ENCODE measurements at places on chromosomes 2 and 18.

DNA sequence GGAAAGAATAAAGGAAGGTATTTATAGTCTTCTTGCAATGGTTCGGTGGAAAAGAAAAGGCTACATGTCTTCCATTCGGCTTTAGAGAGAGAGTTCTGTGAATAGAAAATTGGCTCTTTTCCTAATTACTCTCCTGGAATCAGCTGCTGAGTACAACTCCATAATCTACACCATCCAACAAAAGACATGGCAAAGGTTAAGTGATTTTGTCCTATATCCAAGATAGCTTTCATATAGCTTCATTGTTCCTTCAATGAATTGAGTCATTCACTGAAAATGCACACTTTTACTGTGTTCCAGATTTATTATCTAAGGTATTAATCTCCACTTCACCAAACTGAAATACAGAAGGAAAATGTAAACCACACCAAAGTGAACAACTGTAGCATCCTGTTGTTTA lies 514.5 kb downstream of the LRRTM4 start:
- DNase-seq: no peak

DNA sequence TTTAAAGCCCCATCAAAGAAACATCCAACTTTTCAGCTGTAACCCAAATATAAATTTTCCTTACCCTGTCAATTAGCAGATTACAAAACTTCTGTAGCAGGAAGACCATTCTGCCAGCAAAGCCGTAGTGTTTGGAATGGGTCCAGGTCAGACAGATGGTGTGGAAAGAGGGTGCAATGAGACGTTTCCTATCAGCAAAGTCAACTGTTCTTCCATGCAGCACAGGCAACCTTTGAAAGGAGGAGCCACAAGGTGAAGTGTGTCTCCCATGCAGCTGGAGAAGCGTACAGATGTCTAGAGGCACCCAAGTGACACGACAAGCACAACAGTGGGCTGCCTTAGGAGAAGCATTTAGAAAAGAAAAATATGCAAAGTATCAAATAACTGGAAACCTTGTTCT lies 83.7 kb downstream of the SP3 start:
- DNase-seq: no peak

DNA sequence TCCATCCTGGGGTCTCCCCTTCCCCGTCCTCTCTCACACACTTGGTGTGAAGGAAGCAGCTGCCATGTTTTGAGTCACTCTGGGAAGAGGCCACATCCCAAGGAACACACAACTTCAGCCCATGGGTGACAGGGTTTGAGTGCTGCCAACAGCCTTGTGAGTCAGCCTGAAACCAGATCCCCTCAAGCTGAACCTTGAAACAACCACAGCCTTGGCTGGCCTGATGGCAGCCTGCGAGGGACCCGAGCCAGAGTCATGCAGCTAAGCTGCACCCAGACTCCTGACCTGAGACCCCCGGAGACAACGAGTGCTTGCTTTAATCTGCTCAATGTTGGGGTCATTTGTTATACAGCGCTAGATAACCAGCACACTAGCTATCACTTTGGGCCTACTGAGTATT lies 19.3 kb upstream of the MC2R start:
- no peak for DNase-seq

DNA sequence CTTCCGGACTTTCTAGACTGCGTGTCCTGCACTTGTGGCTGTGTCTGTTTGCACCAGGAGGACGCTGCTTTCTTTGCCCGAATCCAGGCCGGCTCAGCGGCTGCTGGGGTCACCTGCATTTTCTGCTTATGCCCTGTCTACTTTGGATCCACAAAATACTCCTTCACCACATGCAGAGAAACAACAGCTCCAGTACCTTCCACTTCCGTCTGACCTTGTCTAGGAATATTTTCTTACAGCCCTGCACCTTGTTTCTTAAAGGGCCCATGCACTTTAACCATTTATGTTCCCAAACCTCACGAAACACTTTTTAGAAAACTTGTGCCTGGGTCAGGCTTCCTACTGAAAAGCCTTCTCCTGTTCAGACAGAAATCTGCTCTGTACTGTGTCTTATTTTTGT lies 129.4 kb upstream of the NCK2 start:
- no peak for DNase-seq

- no peak for DNase-seq
Observed at GRCh38 chr2:178628605-178629004, 148.3 kb downstream of the PLEKHA3 start.

- DNase-seq: no peak
Observed at GRCh38 chr2:184004948-184005672, 593.2 kb upstream of the ZNF804A start.

GRCh38 chr2:230931556-230932231 lies 6.7 kb upstream of the GPR55 start:
- DNase-seq: no peak
